Stimulated activated CD4-positive, alpha-beta T cell treated with anti-CD3 and anti-CD28 coated beads, Interleukin-1b, Interleukin-23, amount 100 ng/mL, for 48 hours (primary cell): ENCODE measurements at places on chromosomes 11 and 22.

DNA sequence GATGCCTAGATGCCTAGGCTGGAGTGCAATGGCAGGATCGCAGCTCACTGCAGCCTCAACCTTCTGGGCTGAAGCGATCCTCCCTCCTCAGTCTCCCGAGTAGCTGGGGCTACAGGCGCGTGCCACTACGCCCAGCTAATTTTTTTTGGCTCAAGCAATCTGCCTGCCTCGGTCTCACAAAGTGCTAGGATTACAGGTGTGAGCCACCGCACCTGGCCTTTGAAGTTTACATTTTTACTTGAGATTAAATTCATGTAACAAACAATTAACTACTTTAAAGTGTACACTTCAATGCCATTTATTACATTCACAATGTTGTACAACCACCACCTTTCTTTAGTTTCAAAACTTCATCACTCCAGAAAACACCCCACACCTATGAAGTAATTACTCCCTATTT is 3.5 kb upstream of the FOSL1 start:
- no peak for DNase-seq

DNA sequence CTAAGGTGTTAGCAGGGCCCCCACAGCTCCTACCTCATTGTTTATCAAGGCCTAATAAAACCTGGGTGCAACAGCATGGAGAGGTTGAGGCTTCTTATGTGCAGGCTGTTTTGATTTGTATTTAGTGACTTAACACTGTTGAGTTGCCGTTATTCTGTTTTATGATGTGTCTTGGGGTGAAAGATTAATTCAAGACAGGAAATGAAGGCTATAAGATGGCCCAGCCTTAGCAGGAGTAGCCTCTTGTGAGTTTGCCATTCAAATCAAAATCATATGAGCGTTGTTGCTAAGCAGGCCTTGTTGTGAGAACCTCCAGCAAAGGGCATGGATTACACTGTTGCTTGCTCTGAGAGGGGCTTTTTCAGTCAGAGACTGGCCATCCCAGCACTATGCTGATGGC is 31.8 kb downstream of the MICAL2 start:
- no peak for DNase-seq

- no peak for DNase-seq
These were observed 27.5 kb downstream of the LARGE2 start for GRCh38 chr11:45949992-45950407.

DNA sequence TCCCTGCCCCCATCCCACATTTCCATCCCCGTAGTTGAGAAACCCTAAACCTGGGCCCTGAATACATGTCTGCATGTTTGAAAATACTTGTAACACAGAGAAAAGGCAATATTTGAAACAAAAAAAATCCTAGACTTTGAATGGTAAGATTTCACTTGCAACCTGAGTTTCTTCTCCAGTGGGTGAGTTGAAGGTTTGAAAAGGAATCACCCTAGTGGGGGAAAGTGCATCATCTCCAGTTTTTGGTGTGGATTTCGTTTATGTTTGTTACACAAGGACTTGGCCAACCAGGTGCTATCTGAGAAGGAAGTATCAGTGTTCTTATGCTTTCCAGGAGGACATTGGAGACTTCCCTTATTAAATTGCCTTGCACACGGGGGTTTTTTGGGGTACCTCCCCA is 90.4 kb downstream of the ABTB2 start:
- no peak for DNase-seq

- DNase-seq, result no peak
These were observed 4.6 kb upstream of the RDX start for GRCh38 chr11:110301032-110301431.

- no peak for DNase-seq
These were observed 73.7 kb upstream of the KIRREL3 start for GRCh38 chr11:127074151-127074761.

DNA sequence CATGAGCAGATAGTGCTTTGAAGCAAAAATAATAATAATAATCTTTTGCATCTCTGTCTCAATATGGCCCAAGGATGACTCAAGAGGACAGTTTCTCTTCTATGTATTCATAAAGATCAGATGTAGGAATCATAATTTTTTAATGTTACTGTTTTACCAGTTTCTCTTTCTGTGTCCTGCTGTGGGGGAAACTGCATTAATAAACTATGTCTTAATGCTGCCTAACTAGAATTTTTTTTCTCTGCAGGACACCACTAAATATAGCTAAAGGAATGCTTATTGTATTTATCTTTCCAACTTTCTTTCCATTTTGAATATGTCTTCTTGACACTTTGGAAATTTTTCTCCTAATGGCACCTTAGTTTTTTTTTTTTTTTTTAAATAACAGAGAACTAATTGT is 6.5 kb downstream of the FJX1 start:
- no peak for DNase-seq

DNA sequence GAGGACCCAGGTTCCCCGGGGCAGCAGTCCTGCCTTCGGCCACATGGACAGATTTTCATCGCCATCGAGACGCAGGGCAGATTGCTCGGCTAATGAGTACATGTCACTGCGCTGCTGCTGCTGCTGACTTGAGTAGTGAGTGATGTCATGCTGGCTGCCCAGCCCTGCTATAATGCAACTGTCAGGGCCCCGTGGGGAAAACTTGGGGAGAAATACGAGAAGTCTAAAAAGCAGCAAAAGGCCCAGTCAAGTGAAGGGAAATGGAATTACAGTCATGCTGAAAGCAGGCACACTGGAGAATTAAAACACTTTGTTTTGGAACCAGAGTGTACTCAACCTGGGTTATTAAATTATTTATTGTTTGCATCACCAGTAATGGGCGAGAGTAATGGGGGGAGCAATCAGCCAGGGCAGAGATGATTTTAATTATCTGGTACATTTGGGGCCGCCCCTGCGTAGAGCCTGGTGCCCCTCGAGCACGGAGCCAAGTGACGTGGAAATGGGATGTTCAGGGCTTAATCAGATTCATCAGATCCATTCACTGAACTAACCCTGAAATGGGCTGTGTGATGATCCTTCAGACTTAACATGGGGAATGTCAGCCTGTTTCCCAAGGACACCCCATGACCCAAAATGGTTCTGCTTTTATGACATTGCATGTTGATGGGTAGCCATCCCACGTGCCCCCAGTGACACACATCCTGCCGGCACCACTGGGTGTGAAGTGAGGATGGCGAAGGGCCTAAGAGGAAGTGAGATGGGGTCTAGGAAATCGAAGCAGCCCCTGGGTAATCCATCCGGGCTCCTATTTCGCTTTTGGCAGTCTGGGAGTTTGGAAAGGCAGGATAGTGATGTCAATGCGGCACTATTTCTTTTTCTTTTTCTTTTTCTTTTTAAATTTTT is 241.6 kb upstream of the CADM1 start:
- DNase-seq, result no peak
